ENCODE measurements at places on chromosomes 16 and 17. TPM values are rescaled to one million over a fixed set of nuclear protein-coding genes. Genes with fewer than 3 reads are reported as not detected.
A peak's percentile ranks its signal among the peaks of the same experiment; 100 is the strongest.

The POLG2 gene
- total RNA-seq = 16.6 TPM

- H3K27ac ChIP-seq = peak overlapping the region; percentile 43
- no peaks in the 10 kb centered on the region for H3K27me3 ChIP-seq
- peaks cover 9% of the 10 kb centered on the region for H3K4me1 ChIP-seq
Observed at GRCh38 chr17:16477666-16478065, 14.3 kb downstream of the LRRC75A start.

DNA sequence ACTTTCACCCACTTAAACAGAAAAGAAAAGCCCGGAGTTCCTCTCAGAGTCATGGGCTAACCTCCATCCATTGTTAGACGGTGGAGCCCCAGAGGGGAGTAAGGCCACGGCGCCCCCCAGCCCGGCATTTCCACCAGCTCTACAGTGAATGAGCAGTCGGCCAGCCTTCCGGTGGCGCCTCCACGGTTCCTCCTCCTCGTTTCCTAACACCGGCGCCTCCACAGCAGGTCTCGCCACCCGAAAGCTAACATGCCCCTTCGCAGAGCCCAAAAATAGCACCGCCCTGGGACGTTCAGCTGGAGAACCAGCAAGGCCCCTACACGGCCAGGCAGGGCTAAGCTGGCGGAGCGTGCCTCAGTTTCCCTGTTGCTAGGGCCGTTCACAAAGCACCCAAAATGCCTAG lies 858 bp downstream of the MMD start:
- peak; percentile 33 for DNase-seq
- H3K27ac ChIP-seq = no peak overlapping the region
- H3K4me3 ChIP-seq = peak overlapping the region; percentile 90
- H3K27me3 ChIP-seq = no peaks in the 10 kb centered on the region
- H3K4me1 ChIP-seq = no peaks in the 10 kb centered on the region

- no peak for DNase-seq
- H3K4me1 ChIP-seq = peaks cover 2% of the 10 kb centered on the region
- no peak overlapping the region for H3K4me3 ChIP-seq
- H3K27me3 ChIP-seq = no peaks in the 10 kb centered on the region
Observed at GRCh38 chr17:21199856-21200255, 14.1 kb downstream of the TMEM11 start.

DNA sequence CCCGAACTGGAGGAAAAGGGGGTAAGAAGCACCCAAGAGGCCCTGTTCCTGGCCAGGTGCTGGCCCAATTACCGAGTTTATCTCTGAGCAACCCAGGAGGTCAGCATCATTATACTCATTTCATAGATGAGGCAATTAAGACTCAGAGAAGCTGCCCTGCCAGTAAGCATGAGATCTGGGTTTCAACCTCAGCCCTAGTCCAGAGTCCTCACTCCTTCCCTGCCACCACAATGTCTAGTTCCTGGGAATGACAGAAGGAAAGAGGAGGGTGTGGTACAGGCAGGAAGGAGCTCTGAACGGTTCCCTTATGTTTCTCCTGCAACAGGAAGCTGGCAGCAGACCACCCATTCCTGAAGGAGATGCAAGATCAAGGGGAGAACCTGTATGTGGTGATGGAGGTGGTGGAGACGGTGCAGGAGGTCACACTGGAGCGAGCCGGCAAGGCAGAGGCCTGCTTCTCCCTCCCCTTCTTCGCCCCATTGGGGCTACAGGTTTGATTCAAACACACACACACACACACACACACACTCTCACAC lies 7.4 kb downstream of the GSDMA start:
- no peak overlapping the region for H3K4me3 ChIP-seq
- no peaks in the 10 kb centered on the region for H3K36me3 ChIP-seq
- DNase-seq = no peak
- H3K27ac ChIP-seq = no peak overlapping the region
- no peaks in the 10 kb centered on the region for H3K27me3 ChIP-seq

DNA sequence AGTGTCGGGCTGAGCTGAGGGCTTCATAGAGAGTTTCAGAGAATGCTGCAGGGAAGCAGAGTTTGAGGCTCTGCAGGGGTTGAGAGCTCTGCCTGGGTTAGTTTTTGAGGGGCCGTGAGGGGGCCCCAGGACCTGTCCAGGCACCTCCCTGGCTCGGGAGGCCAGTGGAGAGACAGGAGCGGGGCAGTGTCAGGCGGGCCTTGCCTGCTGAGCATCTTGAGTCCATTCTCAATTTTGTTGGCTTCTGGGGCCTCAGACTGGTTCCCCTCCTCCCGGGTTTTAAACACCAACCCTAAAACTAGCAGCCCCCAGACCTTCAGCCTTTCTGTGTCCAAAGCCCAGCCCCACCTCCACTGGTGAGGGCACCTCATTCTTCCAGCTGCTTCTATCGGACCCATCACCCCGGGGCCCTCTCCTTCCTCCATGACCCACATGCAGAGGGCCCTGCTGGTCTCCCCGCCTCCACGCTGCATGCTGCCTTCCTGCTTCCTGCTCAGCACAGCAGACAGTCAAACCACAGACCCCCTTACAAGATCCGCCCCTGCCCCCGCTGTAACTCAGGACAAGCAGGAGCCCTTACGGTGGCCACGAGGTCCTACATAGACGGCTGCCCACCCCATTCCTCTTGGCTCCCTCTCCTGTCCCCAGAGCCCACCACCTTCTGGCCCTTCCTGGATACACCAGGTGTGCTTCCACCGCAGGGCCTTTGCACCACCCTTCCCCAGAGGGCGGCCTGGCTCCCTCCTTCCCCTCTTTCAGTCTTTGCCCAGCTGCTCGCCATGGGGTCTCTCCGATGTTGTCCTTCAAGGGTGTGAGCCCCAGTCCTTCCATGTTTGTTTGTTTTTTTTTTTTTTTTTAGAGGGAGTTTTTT lies 3.8 kb downstream of the RNF213 start:
- no peak overlapping the region for H3K27ac ChIP-seq
- H3K4me1 ChIP-seq = peaks cover 16% of the 10 kb centered on the region
- peak overlapping the region; percentile 32 for H3K4me3 ChIP-seq
- DNase-seq = no peak
- no peaks in the 10 kb centered on the region for H3K27me3 ChIP-seq

DNA sequence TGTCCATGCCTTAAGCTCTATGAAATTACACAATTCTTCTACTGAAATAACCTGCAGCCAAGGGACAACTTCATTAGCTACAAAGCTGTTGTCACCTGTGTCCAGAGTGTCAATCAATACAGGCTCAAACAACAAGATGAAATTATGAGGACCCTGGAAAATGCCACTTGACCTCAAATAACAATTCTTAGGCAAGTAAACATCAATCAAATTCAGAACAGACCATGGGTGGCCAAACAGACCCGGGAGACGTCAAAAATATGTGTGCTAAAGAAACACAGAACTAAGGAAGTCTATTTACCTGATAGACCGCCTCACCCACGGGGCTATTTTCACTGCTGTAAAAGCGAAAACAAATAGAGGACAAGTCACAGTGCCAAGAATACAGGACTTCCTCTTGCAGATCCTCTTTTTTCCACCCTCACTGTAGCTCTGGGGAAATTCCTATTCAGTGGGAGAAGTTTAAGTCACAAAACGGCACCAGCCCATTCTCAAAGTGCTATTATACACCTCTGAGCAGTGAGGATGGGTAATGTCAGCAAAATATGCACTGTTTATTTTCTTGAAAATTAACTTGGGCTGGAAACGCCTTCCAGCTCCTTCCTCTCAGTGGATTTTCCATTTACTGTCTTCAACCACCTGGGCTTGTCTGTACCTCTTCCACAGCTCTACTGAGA lies 2.7 kb downstream of the LITAF start:
- DNase-seq = no peak
- H3K27ac ChIP-seq = no peak overlapping the region
- H3K4me1 ChIP-seq = peaks cover 4% of the 10 kb centered on the region
- H3K27me3 ChIP-seq = no peaks in the 10 kb centered on the region

DNA sequence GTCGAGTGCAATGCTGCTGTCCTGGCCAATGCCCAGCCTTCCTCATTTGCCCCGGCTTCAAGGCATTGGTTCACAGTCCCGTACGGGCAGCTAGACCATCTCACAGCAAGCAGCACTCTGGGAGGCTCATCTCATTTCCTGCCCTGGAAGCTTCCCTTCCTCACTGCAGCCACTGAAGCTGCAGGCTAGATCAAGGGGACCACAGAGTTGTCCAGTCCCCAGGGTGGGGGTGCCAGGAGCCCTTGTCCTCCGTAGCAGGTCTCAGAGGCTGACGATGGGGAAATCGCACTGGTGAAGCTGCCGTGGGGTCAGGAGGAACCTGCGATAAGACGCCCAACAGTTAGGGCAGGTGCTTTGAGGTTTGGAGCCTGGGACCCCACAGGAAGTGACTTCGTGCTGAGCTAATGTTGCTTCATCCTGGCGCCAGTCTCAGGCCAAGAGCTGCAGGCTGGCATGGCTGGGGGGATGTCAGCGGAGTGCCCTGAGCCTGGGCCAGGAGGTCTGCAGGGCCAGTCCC lies at the start of gene SPNS3:
TSS of gene SPNS3 (plus strand) at position 426 of the 517 bp plus-strand sequence. CDS start at position 454, 28 bp downstream.
- DNase-seq = no peak
- no peak within 1 kb of the TSS for H3K27ac ChIP-seq
- no peaks in the 10 kb centered on the region for H3K36me3 ChIP-seq
- H3K4me3 ChIP-seq = no peak within 1 kb of the TSS
- no peaks in the 10 kb centered on the region for H3K27me3 ChIP-seq
